ENCODE measurements at places on chromosomes 4 and X. TPM values are rescaled to one million over a fixed set of nuclear protein-coding genes. Genes with fewer than 3 reads are reported as not detected.

GRCh38 chrX:129039176-129039575, 484.1 kb downstream of the SMARCA1 start:
- DNase-seq = no peak

DNA sequence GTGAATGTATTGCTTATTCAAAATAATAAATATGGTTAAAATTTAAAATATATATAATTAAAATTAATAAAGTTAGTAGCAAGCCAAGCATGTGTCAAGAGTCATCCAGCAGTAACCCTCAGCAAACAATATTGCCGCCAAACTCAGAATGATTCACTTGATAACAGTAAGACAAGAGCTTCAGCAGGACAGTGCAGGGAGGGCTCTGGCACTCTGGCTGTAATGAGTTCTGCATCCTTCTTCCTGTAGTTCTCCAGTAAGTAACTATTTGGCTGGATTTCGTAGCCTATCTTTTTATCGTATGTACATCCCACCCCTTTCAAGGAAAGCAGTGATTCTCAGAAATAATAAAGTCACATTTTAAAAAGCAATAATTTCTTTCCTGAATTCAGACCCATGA, 17.6 kb downstream of the OTUD6A start:
- DNase-seq = peak; percentile 5

GRCh38 chrX:108159028-108159670, 67.6 kb downstream of the ATG4A start:
- DNase-seq = no peak

ANOS1 gene
- 15.9 TPM for total RNA-seq

RS1 gene
- 0.24 TPM for total RNA-seq

RTL5 gene
- total RNA-seq = 5.1 TPM

GRCh38 chr4:110617646-110618580, 5.0 kb downstream of the PITX2 start:
- DNase-seq = peak; percentile 75

GRCh38 chr4:188639479-188640100, 500.3 kb downstream of the TRIML1 start:
- DNase-seq = no peak

FRMD7 gene
- 0.48 TPM for total RNA-seq

DNA sequence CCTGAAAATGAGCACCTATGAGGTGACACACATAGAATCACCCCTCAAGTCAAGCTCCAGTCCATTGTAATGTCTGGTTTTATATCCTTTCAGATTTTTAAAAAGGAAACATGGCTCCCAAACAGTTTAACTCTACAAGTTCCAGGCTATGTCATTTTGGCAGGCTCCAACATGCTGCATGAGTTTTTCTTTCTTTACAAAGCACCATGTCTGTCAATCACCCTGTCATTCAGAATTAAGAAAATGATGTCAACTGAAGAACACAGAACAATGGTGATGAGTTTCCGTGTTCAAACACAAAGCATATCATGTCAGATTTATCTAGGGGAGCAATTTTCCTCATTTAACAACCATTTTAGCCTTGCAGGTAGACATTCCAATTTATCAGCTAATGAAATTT, 106.5 kb downstream of the AMMECR1 start:
- no peak for DNase-seq

- DNase-seq = peak; percentile 68
Observed at GRCh38 chr4:15232366-15233263, 195.2 kb upstream of the C1QTNF7 start.

- DNase-seq = no peak
Observed at GRCh38 chr4:7943211-7943610, 3.5 kb upstream of the AFAP1 start.

GRCh38 chr4:38610521-38610920, 53.5 kb upstream of the KLF3 start:
- DNase-seq = no peak

PRR32 gene
- total RNA-seq = 0.48 TPM

- no peak for DNase-seq
Observed at GRCh38 chrX:1561164-1561563, 24.2 kb upstream of the P2RY8 start.

XK gene
- 7.7 TPM for total RNA-seq

DNA sequence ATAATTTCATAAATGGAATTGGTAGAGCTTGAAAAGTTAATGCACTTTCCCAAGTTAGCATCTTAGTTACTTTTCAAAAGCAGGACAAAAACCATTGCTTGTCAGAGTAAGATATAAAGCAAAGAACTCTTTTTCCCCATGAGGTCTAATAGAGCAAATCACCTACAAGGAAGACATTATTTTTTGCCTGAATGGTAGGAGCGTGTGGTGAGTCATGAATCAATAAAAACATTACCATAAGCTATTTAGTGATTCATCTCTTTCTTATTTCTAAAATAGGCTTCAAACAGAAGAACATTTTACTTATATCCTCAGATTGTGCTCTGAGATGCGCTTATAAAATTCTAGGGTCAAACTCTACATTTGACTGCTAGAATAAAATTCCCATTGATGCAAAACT, 109.4 kb upstream of the GPRIN3 start:
- no peak for DNase-seq

CTAG1B gene
- total RNA-seq = not detected

TMEM271 gene
- not detected for total RNA-seq

GRCh38 chrX:111164728-111165127, 68.7 kb downstream of the PAK3 start:
- no peak for DNase-seq

DNA sequence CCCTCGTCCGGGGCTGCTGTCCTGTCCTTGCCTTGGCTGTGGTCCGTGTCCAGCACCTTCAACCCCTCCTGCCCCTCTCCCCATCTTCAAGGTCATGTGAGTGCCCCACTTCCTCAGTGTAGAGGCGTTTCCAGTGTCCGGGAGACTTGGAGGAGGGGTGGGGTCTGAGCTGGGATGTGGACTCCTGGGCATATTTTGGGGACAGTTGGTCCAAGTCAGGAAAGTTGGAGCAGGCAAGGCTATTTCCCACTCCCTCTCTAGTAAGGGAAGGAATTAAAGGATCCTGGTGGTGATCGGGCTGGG, 3.0 kb downstream of the PCGF3 start:
- no peak for DNase-seq

LARP7 gene
- total RNA-seq = 30.6 TPM

GRCh38 chr4:140993370-140993769, 139.9 kb downstream of the RNF150 start:
- no peak for DNase-seq
